Activated T-helper 1 cell treated with Interleukin-2 at 50 U/mL for 16 hours (primary cell): ENCODE measurements at places on chromosomes 1 and 21.

DNA sequence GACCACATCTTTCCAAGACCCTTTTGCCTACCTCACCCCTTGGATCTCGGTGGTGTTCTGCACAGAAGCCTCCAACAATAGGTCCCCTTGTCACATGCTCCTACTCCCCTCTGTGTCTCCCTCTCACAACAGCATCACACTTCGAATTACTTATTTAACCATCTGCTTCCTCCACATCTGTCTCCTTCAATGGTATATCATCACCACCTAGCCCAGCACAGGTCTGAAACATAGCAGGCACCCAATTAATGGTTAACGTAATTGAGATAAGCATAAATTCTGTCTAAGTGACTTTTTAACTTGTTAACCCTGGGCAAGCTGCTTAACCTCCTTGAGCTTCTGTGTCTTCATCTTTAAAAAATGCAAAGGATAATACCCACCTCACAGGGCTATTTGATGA lies 100.3 kb upstream of the BARHL2 start:
- no peak for DNase-seq

DNA sequence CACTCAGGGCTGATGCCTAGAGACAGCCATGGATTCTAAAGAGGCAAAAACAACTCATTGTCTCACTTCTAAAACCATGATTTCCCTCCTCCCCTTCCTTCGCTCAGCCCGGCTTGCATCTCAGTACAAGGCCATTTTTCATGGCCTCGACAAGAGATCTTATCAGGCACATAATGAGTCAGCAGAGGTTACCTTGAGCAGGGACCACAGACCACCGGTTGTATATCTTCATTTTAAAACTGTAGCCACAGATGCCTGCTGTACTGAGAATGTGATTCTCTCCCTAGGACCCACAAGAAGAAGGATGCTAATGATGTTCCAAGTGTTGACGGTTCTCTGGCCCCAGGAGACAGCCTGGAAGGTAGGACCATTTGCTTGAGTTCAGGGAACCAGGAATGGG lies 331.9 kb downstream of the AJAP1 start:
- no peak for DNase-seq

DNA sequence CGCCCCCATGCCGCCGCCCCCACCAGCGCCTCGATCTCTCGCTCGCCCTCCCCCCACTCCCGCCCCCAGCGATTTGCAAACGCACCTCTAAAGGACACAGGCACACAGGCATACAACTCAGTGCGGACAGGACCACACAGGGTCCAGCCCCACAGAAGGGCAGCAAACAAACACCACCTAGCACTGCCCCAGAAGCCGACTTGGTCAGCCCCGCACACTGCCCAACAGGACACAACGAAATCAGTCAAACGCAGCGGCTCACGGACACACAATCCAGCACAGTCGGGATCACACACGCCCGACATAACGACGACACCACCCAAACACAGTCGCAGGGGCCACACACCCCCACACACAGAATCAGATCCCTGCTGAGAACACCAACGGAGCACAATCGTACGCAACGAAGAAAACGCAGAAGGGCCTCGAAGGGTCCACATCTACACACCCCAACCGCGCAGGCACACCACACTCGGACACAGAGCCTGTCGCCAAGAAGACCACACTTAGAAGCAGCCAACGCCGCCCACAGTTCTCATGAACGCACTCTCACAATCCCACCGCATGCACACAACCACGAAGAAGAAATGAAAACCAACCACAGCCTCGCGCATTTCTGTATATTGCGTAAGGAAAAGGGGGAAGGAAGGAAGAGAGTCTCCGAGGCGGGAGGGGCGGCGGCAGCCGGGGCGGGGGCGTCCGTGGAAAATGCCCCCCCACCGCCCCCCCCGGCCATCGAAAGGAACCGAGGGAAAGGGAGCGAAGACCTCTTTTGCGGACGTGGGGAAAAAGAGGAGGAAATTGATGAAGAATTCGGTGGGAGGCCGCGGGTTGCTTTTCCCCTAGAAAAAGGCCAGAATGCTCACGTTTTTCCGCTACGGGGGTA lies 481 bp downstream of the TAL1 start:
- DNase-seq = no peak

DNA sequence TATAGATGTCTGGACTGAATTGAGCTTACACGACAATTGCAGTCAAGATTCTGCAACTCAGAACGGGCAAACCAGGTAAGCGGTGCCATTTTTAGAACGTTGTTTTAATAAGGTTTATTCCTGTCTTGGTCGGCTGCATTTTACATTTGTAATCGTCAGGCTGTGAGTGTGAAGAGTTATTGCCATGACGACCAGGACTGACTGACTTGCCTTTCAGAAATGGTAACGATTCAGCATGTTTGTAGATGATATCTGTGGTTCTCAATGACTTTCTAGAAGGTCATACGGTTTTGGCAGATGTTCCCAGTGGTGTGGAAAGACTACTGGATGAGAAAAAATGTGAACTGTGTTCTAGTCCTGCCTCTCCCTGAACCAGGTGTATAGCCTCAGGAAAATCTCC lies 271.3 kb upstream of the B3GALT2 start:
- no peak for DNase-seq

GRCh38 chr1:61399199-61399598 lies 316.8 kb downstream of the NFIA start:
- no peak for DNase-seq

GRCh38 chr1:230264342-230264741 lies 161.8 kb downstream of the PGBD5 start:
- DNase-seq = no peak

DNA sequence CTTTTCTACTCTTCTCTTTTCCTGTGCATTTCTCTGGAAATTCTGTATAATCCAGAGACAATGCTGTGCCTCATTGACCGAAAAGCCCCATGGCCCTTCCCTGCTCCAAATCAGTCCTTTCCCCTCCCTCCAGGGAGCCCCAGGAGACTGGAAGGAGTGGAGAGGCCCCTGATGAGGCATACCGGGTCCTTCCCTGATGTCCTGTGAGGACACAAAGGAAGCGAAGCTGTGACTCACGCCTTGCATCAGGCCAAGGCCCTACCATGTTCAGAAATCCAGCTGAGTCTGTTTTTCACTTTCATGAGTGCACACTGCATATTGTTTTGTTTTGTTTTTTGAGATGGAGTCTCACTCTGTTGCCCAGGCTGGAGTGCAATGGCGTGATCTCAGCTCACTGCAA lies 38.7 kb upstream of the BECN2 start:
- no peak for DNase-seq

GRCh38 chr1:48230236-48230635 lies 7.7 kb downstream of the SLC5A9 start:
- no peak for DNase-seq

GRCh38 chr1:2582391-2582790 lies 4.2 kb upstream of the PRXL2B start:
- DNase-seq = no peak

GRCh38 chr1:3168678-3169077 lies 99.7 kb downstream of the PRDM16 start:
- no peak for DNase-seq

- no peak for DNase-seq
Observed at GRCh38 chr1:183319051-183319450, 99.1 kb downstream of the NMNAT2 start.

DNA sequence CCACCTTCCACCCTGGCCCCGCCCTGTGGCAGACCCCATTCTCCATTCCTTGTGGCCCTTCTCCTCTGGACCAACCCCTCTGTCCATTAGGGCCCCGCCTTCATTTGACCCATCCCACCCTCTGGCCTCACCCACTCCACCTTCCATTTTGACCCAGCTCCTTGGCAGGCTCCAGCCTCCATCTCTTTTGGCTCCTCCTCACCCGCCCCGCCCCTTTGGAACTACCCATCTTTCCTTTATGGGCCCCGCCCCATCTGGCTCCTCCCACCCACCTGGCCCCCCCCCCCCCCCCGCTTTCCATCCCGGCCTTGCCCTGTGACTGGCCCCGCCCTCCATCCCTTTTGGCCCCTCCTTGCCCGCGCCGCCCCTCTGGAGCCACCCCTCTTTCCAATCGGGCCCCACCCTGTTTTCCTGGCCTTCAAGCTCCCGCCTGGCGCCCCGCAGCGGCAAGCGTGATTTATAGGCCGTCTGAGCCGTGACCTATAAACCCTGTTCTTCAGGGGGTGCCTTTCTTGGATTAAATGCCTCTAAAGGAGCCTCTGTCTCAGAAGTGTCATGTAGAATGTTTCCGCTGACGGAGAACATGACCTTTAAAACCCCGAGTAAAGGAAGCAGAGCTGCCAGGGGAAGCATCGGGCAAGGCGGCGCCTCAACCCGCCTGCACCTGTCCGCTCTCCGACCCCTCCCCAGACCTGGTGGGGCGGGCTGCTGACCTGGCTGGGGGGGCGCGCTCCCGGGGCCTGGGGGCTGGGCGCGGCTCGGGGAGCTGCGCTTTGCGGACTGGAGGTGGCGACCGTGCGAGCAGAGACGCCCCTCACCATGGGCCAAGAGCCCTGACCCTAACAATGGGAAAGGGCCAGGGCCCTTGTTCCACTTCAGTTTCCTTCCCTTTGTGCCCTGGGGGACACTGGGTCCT lies 178.0 kb downstream of the CAMTA1 start:
- DNase-seq = no peak

- no peak for DNase-seq
Observed at GRCh38 chr21:35585878-35586277, 474.4 kb downstream of the SETD4 start.

DNA sequence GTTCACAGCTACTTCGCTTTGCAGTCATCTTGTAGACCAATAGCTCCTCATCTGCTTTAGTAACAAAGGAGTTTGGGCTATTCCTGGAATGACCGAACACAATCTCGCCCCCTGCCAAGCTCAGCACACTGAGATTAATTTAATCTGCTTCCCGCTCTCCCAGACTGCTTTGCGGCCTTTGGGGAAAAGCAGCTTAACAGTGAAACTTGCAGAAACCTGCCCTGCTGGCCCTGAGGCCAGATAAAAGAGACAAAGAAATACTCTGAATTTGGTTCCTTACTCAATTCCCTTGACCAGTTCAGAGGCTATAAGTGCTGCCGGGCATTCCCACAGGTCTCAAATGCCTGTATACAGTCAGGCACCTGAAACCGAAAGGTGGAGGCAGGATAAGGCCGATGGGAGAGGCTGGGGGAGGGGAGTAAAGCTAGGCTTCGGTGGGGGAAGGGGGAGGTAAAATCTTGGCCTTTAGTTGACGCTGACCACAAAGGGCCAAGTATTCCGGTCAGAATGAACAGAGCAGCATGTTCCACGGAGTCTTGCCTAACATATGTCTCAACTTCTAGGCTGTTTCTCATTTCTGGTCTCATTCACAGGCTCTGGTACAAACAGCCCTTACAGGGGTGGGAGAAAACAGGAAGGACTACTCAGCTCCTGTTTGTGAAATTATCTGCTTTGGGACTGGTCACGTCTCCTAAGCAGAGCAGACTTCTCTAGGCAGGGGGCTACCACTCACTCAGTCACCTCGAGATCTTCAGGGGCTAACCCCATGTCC lies 17.7 kb upstream of the A3GALT2 start:
- no peak for DNase-seq

DNA sequence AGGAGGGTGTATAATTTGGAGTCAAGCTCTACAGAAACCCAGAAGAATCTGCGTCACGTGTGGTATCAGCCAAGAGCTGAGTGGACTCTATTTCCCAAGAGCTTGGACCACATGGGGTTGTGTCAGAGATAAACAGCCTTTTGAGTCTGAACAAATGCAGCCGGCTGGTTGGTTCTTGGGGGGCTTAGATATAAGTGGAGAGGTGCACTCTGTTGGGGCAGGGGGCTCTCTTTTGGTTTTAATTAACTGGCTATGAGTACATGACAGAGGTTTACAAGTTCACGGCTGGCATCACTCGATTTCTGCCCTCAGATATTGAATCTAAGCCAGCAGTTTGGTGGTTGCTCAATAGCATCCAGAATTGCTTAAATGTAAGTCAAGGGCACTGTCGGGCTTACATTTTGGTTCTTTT lies 501 bp upstream of the MRAP start:
- DNase-seq = no peak

DNA sequence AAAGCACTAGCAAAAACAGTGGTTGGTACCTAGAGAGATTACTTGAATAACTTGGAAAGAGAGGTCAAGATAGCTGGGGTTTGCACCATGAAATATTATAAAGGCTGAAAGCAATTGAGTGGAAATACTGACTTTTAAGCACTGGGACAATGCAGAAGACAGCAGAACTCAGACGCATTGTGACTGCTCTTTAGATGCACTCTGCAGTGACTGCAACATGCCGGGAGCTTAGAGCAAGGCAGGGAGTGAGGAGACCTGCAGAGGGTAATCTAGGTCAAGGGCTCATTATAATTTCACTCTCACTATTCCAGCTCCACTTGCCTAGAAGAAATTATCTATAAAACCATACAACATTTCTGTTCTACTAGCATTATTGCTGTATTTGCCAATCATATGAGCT lies 36.6 kb downstream of the OLFM3 start:
- DNase-seq = no peak

GRCh38 chr1:93668121-93668520 lies 13.5 kb downstream of the BCAR3 start:
- no peak for DNase-seq

GRCh38 chr1:230011333-230012092 lies 55.5 kb upstream of the GALNT2 start:
- DNase-seq = no peak

DNA sequence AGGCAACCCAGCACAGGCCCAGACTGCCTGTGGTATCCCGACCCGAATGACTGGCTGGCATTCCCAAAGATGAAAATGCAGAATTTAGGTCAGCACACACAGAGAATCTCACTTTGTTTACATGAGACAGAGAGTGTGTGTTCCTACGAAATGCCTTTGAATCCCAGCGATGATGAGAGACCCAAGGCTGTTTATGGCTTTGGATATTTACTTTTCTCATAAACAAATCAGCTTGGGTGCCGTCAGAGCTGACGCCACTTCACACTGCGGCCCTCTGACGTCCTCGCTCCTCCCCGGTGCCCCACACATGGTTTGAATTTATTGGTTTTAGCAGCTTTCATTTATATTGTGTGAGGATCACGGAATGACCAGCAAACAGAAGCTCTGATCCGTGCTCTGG lies 18.7 kb downstream of the TRABD2B start:
- DNase-seq = no peak
